ENCODE measurements at places on chromosomes 7 and 10.

DNA sequence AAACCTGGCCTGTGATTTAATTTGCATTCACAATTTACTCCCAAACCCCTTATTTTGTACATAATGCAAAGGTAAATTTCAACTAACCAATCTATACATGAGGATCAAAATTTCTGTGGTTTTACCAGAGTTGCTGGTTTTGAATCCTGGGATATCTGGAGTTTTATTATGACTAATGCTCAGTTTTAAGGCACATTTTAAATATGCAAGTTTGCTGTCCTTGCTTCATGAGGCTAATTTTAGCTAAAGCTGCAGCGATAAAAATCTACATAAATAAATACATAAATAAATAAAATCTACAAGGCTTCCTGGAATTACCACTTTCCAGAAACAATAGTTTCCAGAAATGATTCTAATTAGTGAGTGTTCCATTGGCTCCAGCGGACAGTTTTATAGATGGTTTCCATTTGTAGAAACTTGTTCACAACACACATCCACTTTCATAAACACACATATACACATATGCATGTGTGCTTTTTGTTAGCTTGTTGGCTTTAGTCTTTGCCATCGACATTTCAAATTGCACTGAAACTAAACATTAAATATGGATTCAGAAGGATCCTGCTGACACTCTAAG lies 339.5 kb upstream of the NRP1 start:
- DNase-seq = no peak

GRCh38 chr10:44343843-44344242 lies 41.1 kb downstream of the CXCL12 start:
- DNase-seq = no peak

- no peak for DNase-seq
These were observed 281.5 kb downstream of the ARL4A start for GRCh38 chr7:12968836-12969422.

GRCh38 chr7:47806701-47807103 lies 141.6 kb downstream of the PKD1L1 start:
- DNase-seq = no peak

DNA sequence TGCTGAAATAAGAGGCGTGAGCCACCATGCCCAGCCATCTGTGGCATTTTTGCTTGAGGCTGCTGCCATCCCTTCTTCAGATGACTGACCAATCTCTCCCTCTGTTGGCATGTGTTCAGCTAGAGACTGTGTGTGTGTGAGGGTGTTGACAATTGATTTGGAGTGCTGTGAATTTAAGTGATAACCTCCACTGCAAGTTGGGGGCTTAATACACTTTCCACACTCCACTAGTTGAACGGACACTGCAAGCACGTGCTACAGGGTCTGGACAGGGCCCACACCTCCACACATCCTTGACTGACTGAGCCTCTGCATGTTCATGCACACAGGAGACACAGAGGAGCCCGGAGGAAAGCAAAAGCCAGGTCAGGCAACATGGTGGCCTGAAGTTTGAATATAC lies 51.3 kb downstream of the BRAF start:
- no peak for DNase-seq

DNA sequence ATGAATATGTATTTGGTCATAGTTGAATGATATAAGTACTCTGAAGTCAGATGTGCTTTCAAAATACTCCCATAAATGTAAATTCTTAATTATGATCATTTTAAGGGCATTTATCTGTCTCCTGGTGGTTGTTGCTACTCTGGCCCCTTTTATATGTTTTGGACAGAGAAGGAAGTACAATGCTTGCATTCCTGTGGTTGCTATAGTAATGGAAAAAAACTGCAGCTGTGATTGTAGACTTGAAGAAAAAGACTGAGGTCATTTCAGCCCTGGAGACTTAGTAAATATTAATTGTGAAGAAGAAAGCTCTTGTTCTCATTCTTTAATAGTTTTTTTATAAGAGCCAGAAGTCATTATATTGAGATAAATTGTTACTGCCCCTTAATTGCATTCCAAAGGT lies 70.2 kb upstream of the FERD3L start:
- DNase-seq = no peak

Measured in SJSA1 (cell line).